ENCODE measurements at places on chromosomes 7 and 10.

DNA sequence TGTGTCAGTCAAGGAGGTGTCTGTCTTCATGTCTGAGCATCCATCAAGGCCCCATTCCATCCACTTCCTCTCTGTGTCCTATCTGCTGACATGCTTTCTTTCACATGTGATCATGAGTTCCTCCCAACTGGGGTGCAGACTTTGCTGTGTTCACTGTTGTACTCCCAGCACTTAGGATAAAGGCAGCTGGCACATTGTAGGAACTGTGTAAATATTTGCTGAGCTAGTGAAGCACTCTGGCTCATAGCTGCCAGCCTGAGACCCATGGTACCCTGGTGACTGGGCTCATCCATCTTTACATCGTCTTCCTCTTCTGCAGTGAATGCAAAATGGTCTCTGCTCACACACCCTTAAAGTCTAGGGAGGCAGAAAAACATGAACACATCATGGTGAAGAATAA lies 242.2 kb upstream of the IGFBP3 start:
- no peak for DNase-seq

DNA sequence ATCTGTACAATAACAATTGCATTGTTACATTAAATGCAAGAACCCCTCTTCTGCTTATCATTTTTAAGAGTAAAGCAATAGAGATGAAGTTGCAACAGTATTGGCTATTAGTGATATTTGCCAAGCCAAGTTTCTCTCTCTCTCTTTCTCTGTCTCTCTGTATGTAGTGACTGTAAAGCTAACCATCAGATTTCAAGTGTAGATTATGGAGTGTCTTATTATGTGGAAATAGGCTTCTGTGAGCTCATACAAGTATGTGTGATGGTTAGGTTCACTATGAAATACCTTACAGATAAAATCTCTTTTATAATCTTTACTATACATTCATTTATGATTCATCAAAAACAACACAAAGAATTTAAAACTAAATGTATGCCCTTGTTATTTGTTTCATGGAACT lies 28.6 kb upstream of the NRP1 start:
- no peak for DNase-seq

- no peak for DNase-seq
Observed at GRCh38 chr10:119198438-119198837, 8.9 kb upstream of the GRK5 start.

DNA sequence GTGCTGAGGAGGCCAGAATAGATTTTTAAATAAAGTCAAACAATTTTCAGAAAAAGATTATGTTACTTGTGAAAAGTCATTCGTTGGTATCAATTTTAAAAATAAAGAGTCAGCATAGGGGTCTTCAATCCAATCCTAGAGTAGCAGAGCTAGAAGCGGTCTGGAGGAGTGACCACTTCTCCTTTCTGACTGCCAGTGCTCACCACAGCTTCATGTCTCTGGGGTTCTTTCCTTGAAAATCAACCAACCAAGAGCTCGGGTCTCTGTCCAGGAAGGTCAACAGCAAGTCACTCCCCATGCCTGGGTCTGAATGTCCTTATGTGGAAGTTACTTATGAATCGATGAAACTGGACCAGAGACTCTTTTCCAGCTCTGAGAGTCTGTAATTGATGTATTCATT lies 14.3 kb downstream of the PTPRN2 start:
- DNase-seq: no peak

DNA sequence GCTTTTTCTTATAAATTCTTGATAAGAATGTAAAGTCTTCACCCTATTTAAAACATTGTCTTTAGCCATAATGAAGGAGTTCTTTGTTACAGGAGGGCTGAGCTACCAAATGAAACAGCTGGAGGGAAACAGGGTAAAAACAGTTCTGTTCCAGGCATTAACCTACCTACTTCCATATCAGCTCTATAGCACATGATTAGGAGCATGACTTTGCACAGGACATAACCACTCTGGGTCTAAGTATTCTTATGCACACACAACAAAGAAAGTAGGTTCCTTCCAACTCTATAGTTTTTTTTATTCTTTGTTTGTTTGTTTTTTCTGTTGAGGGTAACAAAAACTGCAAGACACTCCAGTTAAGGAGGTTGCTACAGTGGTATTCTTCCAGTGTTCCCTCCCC lies 52.7 kb downstream of the SCIN start:
- DNase-seq: no peak

- DNase-seq: no peak
Observed at GRCh38 chr7:116311816-116312471, 101.6 kb downstream of the TES start.

DNA sequence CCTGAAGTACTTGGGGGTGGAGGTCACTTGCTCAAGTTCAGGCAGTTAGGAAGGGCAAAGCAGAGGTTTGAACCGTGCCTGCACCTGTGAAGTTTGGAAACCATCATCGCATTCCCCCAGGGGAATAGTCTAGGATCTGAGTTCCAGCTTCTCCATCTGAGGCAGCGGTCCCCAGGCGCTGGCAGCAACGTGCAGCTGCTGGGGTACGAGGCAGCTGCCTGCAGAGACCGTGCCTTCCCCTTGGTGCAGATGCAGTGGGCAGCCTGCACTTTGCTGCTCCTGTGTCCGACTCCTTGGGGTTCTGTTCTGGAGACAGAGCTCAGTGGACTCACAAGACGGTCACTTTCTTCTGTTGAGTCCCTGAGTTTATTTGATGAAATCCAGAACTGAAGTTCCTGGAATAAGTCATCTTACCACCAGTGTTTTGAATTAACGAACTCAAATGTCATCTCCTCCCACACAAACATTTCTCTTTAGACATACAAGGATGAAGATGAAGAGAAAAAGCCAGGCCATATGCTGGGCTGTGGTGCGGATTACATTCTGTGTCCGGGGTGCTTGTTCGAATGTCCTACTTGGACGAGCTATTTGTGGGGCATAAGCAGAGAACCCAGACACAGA lies 19.9 kb upstream of the GIMAP8 start:
- DNase-seq: no peak

GRCh38 chr10:48444266-48444665 lies 137.8 kb downstream of the MAPK8 start:
- DNase-seq: no peak
